ENCODE measurements at places on chromosomes 2 and 18. TPM values are rescaled to one million over a fixed set of nuclear protein-coding genes. Genes with fewer than 3 reads are reported as not detected.

DNA sequence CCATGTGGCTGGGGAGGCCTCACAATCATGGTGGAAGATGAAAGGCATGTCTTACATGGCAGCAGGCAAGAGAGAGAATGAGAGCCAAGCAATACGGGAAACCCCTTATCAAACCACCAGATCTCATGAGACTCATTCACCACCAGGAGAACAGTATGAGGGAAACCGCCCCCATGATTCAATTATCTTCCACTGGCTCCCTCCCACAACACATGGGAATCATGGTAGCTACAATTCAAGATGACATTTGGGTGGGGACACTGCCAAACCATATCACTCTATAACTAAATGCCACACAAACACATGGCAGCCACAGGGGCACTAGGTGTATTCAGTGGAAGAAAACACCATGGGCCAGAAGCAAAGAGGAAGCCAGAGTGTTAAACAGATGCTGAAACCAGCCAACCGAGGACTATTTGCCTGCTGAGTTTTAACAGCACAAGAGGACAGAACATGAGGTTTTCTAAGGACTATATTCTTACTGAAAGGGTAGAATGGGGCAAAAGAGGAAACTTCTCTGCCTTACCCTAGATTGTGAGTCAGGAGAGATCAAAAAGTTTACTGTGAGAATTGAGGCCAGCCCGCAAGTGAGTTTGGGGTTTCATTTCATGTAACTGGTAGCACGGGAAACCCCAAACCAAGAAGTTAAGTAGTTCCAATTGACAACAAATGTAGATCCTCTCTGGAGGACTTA, 49.2 kb downstream of the SIGLEC15 start:
- DNase-seq: no peak

DNA sequence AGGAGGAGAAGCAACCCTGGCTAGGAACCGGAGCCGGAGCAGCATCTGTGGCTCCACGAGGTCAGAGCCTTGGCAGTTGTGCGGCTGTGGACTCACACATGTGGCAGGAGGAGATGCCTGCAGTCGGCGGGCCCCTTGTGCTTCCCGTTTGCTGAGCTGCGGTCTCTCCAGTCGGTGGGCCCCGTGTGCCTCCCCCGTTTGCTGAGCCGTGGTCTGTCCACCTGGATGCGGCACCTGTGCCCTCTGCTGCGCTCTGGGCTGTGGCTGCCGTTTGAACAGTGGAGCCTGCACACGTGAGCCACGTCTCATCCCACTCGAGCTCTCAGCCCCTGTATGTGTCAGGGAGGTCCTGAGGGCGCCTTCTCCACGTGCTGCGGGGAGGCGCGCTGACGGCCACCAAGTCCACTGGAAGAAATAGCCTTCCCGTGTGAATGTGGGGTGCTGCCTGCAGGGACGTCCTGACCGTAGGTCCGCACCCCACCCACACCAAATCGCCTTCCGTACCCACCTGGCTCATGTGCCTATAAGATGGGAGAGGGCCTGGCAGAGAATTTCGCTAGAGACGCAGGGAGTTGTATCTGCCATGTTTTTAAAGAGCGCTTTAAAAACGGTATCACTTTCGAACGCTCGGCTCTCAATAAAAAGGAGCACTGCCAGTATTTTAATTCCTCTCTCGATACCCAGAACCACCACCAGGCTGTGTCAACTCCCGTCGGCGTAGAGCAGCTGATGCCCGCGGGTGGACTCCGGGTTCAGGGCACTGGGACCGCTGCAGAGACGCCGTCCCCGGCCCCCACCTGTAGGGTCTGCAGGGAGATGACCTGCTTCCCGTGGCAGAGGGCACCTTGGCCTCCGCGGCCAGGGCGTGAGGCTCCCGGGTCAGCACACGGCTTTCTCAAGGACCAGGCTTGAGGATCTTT, 117.0 kb downstream of the NFATC1 start:
- DNase-seq: no peak

- no peak for DNase-seq
These were observed 351.9 kb upstream of the SALL3 start for GRCh38 chr18:78627551-78628346.

GRCh38 chr2:130826821-130827501, 9.8 kb upstream of the ARHGEF4 start:
- DNase-seq: no peak

DNA sequence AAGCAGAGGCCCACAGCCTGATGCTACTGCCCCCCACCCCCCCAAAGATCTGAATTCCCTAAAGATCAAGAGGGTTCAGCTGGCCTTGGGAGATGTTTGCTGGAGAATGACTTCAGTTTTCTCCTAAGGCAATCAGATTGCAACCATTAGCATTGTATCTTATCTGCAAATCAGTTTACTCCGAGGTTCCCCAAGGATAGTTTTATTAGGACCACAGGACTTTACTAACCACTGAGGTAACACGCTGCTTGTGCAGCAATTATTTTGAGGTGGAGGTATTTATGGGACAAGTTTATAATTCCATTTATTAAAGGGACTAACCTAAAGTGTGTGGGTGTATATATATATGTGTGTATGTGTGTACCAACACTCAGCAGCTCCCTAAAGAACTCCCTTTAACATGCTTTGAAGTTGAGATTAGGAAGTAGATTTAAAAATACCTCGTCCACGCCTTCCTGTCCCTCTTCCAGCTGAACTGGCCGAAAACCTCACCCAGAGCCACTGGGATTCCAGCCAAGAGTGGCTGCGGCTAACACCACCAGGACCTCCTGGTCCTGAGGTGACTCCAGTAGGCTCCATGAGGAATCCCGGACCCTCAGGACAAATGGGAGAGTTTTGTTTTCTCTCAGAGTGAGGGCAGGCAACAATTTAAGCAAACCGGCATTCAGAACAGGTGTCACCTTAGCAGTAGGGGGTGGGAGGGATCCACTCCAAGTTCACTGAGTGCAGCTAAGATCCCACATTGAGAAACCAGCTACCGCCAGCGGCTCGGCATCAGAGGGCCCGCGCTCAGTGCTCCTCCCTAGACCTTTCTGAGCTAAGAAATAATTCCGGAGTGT, 3.0 kb upstream of the DLX1 start:
- no peak for DNase-seq

DNA sequence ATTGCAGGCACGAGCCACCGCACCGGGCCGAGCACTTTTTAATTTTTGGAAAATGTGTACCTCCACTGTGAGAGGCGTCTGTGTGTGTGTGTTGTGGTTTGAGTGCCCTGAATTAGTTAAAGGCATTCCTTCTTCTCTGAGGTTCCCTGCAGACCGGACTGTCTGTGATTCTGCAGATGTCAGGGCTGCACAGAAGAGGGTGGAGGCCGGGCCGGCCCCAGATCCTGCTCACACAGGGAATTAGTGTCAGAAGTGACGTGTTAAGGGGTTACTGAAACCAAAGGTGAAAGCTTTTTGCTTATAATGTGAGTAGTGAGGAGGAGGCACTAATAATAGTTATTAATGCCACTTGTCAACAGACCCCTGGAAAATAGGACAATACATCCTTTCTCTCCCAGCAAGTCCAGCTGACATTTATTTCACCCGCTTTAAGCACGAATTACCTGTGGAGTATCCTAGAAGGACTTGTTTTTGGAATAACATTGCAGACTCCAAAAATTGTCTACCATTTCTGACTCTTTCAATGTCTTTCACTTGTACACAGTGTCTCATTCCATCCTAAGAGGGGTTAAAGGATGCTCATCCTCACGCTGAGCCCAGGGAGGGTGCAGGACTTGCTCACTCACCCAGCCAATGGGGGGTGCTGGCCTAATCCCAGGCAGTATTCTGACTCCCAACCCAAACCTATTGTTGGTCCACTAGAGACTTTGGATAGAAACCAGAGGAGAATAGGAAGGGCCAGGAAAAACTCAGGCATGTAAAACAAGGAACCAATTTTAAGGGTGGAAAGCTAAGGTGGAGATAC, 16.2 kb downstream of the ARHGAP25 start:
- DNase-seq: no peak

DNA sequence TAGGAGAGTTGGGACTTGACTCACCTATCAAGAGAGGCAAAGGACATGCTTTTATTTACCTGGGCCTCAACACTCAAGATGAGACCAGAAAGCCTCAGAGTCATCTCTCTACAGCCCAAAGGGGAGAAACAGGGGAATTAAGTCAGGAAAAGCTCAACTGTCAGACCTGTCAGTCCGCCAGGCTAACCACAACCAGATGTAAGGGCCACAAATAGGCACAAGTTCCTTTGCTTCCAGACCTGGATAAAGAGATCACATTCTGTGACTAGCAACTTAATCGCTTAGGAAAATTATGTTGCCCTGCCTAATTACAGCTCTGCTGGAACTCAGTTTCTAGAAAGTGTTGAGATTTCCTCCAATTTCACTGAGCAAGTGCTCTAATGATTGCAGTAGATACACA, 67.9 kb downstream of the ANKRD44 start:
- no peak for DNase-seq

DNA sequence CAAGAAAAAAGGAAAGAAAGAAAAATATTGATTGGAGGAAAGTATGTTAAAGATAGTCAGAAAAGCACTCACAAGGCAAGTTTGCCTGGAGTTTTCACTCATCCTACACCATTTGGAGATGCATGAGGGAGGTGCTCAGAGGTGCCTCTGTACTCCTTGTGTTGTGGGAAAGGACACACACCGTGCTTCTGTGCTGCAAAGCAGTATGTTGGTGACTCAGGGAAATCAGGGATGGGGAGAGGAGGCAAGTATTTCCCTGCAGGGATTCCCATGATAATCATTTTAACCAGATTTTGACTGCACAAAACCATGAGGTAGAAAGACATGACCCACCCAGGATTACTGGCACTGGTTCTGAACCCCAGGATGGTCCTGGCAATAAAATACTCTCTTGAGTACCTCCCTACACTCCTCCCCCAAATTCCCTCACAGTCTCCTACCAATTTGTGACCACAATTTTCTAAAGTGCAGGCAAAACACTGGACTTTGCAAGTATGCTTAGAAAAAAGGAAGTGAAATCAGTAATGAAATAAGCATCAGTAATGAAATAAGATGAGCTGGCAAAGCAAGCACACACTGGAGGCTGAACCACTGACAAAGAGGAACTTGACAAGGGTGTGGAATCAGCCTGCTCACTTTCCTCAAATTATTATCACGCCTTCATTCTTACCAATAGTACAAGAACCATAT, 155.5 kb upstream of the ACVR2A start:
- DNase-seq: no peak

DNA sequence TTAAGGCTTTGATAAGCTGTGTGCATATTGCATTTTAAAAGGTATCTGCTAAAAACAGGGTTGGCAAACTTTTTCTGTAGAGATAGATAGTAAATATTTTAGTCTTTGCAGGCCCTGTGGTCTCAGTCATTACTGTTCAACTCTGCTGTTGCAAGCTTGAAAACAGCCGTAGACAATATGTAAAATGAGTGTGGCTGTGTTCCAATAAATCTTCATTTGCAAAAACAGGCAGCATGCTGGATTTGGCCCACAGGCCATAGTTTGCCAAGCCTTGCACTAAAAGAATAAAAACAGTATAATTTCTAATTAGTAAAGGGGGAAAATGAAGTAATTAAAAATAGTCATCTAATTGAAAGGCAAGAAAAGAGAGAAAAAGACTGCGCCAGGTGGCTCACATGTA, 35.3 kb downstream of the GCKR start:
- DNase-seq: no peak

- DNase-seq: no peak
These were observed 78.2 kb downstream of the SH3RF3 start for GRCh38 chr2:109207176-109207575.

DNA sequence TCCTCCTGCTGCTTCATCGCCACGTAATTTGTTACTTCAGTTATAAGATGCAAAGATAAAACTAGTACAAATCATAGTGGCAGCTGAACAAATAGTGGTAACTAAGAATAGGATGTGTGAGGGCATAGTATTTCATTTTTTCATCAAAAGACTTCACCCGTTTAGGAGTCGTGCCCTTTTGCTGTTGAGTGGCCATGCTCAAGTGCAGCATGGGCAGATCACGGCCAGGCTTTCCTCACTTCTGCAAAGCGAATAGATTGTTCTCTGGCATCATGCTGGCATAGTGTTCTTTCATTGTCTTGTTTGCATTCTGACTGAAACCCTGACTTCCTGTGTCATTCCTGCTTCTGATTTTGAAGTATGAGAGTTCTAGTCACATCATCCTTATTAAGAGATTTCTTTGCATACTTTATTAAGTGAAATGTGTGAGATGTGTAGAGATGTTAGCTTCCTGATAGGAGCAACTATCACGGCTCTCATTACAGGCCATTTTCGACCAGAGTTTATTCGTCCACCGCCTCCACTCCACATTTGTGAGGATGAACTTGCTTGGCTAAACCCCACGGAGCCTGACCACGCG, 11.8 kb downstream of the CNOT11 start:
- DNase-seq: no peak

DNA sequence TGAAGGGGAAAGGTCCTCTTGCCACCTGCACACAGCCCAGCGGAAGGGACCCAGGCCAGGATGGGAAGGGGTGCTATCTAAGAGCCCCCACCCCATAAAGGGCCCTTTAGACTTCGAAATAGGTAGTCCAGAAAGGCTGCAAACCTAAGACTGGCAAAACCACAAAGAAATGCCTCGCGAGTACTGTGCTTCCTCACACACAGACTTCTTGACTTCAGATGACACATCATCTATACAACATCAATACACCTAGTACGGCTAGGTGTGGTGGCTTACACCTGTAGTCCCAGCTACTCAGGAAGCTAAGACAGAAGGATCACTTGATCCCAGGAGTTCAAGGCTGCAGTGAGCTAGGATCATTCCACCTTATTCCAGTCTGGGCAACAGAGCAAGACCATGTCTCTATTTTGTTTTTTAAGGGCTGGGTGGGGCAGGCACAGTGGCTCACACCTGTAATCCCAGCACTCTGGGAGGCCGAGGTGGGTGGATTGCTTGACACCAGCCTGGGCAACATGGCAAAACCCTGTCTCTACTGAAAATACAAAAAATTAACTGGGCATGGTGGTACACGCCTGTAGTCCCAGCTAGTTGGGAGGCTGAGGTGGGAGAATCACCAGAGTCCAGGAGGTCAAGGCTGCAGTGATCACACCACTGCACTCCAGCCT, 125.8 kb downstream of the CABLES1 start:
- DNase-seq: no peak

GRCh38 chr2:201816657-201817575, 10.6 kb downstream of the CDK15 start:
- no peak for DNase-seq

DNA sequence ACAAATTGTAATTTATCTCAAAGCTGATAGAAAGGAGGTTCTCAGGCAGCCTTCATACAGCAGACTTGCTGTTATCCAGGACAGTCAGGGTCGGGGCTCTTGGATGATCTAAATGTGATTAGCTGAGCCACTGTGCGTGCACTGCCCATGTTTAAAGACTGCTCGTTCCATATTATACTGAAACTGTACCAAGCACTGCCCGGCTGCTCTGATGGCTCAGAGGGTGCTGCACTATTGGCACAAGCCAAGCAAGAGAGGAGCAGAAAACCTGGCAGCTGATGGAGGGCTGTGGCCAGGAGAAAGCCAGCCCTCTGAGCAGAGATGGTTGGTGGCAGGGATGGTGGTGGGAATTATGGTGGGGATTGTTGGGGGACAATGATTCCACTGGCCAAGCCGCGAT, 63.4 kb downstream of the COL6A3 start:
- no peak for DNase-seq

Gene DTYMK
- 24.8 TPM for polyA plus RNA-seq

Gene AUP1
- 60.5 TPM for polyA plus RNA-seq

Gene MYO3B
- polyA plus RNA-seq: 0.10 TPM

Gene MRO
- 0.33 TPM for polyA plus RNA-seq

Gene HOXD13
- not detected for polyA plus RNA-seq

Gene CD8B2
- polyA plus RNA-seq: 0.04 TPM

Gene CYRIA
- 5.4 TPM for polyA plus RNA-seq

Data from forelimb muscle (tissue), 1 donor.